ENCODE measurements at places on chromosomes 11 and 22. TPM values are rescaled to one million over a fixed set of nuclear protein-coding genes. Genes with fewer than 3 reads are reported as not detected.
A peak's percentile ranks its signal among the peaks of the same experiment; 100 is the strongest.

The PAFAH1B2 gene
- total RNA-seq, result 30.8 TPM

The MAP6 gene
- total RNA-seq, result 0.14 TPM

The FOLH1 gene
- 0.34 TPM for total RNA-seq

The CAVIN3 gene
- total RNA-seq, result 15.8 TPM

The TCIRG1 gene
- 11.4 TPM for total RNA-seq

The ZBTB44 gene
- total RNA-seq, result 77.2 TPM

The CFAP68 gene
- 14.3 TPM for total RNA-seq

The PRG3 gene
- total RNA-seq, result not detected

The KRTAP5-1 gene
- total RNA-seq, result not detected

The APOL4 gene
- 6.8 TPM for total RNA-seq

The OR52I2 gene
- not detected for total RNA-seq

The KDELR3 gene
- total RNA-seq, result 0.95 TPM

- H3K36me3 ChIP-seq, result no peaks in the 10 kb centered on the region
- H3K4me1 ChIP-seq, result peaks cover 58% of the 10 kb centered on the region
Observed at GRCh38 chr11:3161309-3161708, 3.8 kb downstream of the OSBPL5 start.

GRCh38 chr11:8913961-8914660 lies 3.1 kb downstream of the AKIP1 start:
- H3K27me3 ChIP-seq, result no peaks in the 10 kb centered on the region
- H3K4me1 ChIP-seq, result peaks cover 29% of the 10 kb centered on the region
- no peak overlapping the region for H3K4me3 ChIP-seq
- H3K36me3 ChIP-seq, result peaks cover 6% of the 10 kb centered on the region
- DNase-seq, result no peak

- H3K27me3 ChIP-seq, result no peaks in the 10 kb centered on the region
- no peaks in the 10 kb centered on the region for H3K36me3 ChIP-seq
- H3K4me1 ChIP-seq, result no peaks in the 10 kb centered on the region
- DNase-seq, result no peak
- no peak overlapping the region for H3K27ac ChIP-seq
- H3K4me3 ChIP-seq, result no peak overlapping the region
Observed at GRCh38 chr22:22720724-22721261, 76.4 kb downstream of the GGTLC2 start.

DNA sequence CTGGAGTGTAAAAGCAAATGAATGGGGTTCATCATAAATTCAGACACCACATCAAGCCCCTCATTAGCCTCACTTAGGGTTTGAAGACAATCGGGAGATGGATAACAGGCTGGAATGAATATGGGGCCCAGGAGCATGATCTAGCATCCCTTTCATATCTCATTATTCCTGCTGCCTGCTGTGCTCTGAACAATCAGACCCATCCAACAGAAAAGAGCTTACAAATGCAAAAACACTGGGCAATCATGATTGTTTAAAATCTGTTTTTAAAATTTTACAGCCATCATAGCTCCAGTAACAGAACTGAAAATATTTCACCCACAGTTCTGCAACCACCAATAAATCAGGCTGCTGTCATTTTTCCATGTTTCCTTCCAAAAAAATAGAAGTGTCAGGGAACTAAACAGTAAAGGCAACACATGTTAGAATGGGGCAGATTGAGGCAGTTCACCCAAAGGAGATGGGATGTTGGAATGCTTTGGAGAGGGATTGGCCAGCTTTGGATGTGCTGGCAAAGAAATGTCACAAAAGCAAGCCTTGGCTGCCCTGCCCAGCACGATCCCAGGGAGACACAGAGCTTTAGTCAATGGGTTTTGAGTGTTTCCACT lies 47.8 kb upstream of the BMAL1 start:
- peak; percentile 21 for DNase-seq
- no peaks in the 10 kb centered on the region for H3K4me1 ChIP-seq
- no peak overlapping the region for H3K27ac ChIP-seq
- H3K4me3 ChIP-seq, result no peak overlapping the region
- no peaks in the 10 kb centered on the region for H3K27me3 ChIP-seq

DNA sequence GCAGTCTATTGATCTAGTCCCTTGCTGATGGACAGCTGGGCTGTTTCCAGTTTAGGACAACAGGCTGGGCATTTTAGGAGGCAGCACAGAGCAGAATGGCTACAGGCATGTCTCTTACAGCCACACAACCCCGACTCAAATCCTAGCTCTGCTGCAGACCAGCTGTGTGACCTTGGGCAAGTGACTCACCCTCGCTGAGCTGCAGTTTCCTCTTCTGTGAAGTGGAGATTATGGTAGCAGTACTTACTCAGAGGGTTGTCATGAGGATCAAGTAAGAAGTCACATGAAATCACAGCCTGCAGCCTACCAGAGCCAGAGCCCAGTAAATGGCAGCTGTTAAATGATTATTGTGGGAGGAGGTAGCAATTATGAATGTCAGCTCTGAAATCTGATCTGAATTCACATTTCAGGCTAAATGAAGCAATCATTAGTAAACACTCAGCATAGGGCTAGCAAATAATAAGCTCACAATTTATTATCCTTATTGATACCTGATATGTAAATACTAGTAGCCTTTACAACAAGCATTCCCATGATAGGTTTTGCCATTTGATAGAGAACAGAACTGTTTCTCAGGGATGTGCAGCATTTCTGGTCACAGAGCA lies 58.9 kb downstream of the MYEOV start:
- H3K36me3 ChIP-seq, result no peaks in the 10 kb centered on the region
- no peak for DNase-seq
- no peaks in the 10 kb centered on the region for H3K4me1 ChIP-seq
- H3K27ac ChIP-seq, result no peak overlapping the region
- no peak overlapping the region for H3K4me3 ChIP-seq
- H3K27me3 ChIP-seq, result peaks cover 16% of the 10 kb centered on the region

DNA sequence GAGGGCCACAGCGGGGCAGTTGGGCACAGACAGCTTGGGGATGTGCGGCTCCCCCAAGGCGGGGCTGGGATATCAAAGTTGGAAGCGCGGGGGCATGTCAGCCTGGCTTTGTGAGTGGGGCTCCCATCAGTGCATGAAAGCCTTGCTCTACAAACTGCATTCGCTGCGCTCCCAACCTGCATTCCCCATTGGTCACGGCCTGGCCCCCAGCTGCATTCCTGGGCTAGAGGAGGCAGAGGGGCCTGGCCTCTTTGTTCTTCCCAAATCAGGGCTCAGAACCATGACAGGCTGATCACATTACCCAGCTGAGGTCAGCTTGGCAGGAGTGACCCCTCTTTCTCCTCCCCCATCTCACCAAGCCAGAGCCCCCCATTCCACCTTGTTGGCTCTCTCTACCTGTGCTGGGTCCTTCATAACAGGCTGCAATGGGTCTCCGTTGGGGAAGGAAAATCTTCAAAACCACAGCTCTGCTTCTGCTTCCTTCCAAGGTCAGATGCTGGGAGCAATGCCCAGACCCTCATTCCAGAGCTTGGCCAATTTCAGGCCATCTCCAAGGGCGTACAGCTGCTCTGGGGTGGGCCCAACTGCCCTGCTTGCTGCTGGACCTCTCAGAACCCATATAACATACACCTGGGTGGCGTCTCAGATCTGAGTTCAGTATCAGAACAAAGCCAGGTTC lies 38.7 kb upstream of the CDON start:
- H3K27me3 ChIP-seq, result no peaks in the 10 kb centered on the region
- H3K27ac ChIP-seq, result no peak overlapping the region
- no peaks in the 10 kb centered on the region for H3K36me3 ChIP-seq
- DNase-seq, result no peak
- no peak overlapping the region for H3K4me3 ChIP-seq
- no peaks in the 10 kb centered on the region for H3K4me1 ChIP-seq

DNA sequence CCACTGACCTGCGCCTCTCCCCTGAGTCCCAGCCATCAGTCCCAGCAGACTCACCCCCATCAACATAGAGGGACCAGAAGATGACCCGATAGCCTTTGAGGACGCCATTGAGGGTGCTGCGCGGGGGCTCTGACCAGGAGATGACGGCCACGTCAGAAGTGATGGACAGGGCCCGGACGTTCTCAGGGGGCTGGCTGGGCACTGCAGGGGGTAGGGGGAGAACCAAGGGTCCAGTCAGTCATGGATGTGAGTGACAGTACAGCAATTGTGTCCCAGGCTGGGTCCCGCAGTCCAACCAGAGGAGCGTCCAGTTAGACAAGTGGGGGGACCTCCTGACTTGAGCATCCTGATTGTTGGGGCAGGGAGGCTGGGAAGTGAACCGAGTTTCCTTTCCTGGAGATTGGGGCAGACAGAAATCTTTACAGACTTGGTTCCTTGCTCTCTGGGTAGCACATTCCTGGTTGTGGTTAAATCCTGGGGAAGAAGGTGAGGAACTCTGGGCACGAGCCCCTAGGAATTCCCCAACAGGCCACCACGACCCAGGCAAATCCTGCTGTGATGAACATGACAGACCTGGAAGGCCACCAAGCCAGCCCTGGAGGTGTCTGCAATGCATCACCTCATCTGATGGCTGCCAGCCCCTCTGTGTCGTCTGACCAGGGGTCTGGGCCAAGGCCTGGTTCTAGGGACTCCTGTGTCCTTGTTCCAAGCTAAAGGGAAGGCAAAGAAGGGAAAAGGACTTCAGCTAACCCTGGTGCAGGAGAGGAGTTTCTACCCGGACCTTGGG lies 133.9 kb downstream of the CEP164 start:
- DNase-seq, result no peak
- no peaks in the 10 kb centered on the region for H3K36me3 ChIP-seq
- no peak overlapping the region for H3K27ac ChIP-seq
- no peaks in the 10 kb centered on the region for H3K27me3 ChIP-seq

GRCh38 chr11:17631702-17632365 lies 84.8 kb downstream of the OTOG start:
- no peaks in the 10 kb centered on the region for H3K36me3 ChIP-seq
- no peak for DNase-seq
- H3K4me1 ChIP-seq, result peaks cover 9% of the 10 kb centered on the region
- no peak overlapping the region for H3K4me3 ChIP-seq
- no peak overlapping the region for H3K27ac ChIP-seq

GRCh38 chr11:85762226-85762625 lies 48.7 kb downstream of the SYTL2 start:
- H3K36me3 ChIP-seq, result no peaks in the 10 kb centered on the region
- H3K27ac ChIP-seq, result no peak overlapping the region
- DNase-seq, result no peak
- H3K27me3 ChIP-seq, result no peaks in the 10 kb centered on the region
- no peak overlapping the region for H3K4me3 ChIP-seq

GRCh38 chr11:46120346-46121300 lies 631 bp downstream of the PHF21A start:
- no peaks in the 10 kb centered on the region for H3K36me3 ChIP-seq
- peak overlapping the region; percentile 78 for H3K4me3 ChIP-seq
- peaks cover 40% of the 10 kb centered on the region for H3K4me1 ChIP-seq
- H3K27ac ChIP-seq, result peak overlapping the region; percentile 87
- DNase-seq, result peak; percentile 51

- H3K27ac ChIP-seq, result no peak overlapping the region
- no peaks in the 10 kb centered on the region for H3K27me3 ChIP-seq
- H3K4me3 ChIP-seq, result no peak overlapping the region
- no peak for DNase-seq
- H3K36me3 ChIP-seq, result no peaks in the 10 kb centered on the region
- H3K4me1 ChIP-seq, result no peaks in the 10 kb centered on the region
Observed at GRCh38 chr22:48955351-48956311, 872.0 kb downstream of the BRD1 start.

GRCh38 chr11:110479108-110480101 lies 49.7 kb downstream of the FDX1 start:
- no peak for DNase-seq
- peaks cover 13% of the 10 kb centered on the region for H3K4me1 ChIP-seq
- peak overlapping the region; percentile 20 for H3K4me3 ChIP-seq
- no peaks in the 10 kb centered on the region for H3K27me3 ChIP-seq

- no peaks in the 10 kb centered on the region for H3K27me3 ChIP-seq
- no peak for DNase-seq
- H3K4me3 ChIP-seq, result no peak overlapping the region
- H3K4me1 ChIP-seq, result no peaks in the 10 kb centered on the region
- H3K36me3 ChIP-seq, result no peaks in the 10 kb centered on the region
- H3K27ac ChIP-seq, result no peak overlapping the region
Observed at GRCh38 chr11:121644187-121644512, 191.4 kb upstream of the SORL1-AS1 start.

DNA sequence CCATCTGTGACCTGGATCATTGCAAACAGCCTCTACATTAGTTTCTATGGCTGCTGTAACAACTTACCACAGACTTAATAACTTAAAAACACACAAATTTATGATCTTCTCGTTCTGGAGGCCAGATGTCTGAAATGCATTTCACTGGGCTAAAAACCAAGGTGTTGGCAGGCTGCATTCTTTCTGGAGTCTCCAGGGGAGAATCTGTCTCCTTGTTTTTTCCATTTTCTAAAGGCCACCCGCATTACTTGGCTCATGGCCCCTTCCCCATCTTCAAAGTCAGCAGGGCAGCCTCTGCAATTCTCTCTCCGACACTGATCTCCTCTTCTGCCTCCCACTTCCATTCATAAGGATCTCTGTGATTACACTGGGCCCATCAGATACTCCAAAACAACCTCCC lies 11.6 kb downstream of the SCGB1A1 start:
- H3K36me3 ChIP-seq, result no peaks in the 10 kb centered on the region
- DNase-seq, result no peak
- H3K27me3 ChIP-seq, result no peaks in the 10 kb centered on the region
- no peak overlapping the region for H3K4me3 ChIP-seq
- H3K27ac ChIP-seq, result no peak overlapping the region
